NCI-H1930 (cell line): ENCODE measurements at places on chromosomes 4 and X.

- no peak for DNase-seq
These were observed 44.5 kb upstream of the TRIM2 start for GRCh38 chr4:153159728-153160221.

GRCh38 chrX:7815166-7815805, 27.7 kb upstream of the VCX start:
- no peak for DNase-seq

- DNase-seq, result no peak
These were observed 1.5 kb upstream of the FATE1 start for GRCh38 chrX:151714362-151714761.

DNA sequence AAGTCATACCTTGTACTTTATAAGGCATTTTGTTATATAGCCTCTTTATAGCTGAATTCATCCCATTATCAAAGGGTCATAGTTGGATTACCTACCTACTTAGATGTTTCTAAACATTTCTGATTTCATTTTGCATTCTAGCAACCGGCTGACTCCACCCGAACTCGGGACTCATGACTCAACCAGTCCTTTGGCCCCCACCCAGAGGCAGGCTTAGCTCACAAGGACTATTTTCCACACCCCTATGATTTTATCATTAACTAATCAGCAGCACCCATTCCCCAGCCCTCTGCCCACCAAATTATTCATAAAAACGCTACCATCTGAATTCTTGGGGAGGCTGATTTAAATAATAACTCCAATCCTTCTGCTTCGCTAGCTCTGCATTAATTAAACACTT, 79.9 kb upstream of the EGFL6 start:
- DNase-seq, result no peak

DNA sequence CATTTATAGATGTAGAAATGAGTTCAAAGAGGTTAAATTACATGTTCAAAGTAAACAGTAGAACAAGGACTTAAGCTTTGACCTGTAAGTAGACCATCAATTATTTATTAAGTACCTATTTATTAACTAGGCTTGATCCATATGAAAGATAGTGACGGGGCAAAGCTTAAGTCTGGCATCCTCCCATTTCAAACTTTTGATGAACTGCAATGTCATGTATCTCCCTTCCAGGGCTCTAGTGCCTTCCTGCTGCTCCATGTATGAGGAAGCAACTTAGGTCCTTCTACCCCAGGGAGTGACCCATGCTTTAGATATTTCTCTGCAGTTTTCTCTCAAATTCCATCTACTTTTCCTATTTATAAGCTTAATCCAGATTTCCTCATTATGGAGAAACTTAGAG, 31.9 kb upstream of the ANTXR2 start:
- no peak for DNase-seq

DNA sequence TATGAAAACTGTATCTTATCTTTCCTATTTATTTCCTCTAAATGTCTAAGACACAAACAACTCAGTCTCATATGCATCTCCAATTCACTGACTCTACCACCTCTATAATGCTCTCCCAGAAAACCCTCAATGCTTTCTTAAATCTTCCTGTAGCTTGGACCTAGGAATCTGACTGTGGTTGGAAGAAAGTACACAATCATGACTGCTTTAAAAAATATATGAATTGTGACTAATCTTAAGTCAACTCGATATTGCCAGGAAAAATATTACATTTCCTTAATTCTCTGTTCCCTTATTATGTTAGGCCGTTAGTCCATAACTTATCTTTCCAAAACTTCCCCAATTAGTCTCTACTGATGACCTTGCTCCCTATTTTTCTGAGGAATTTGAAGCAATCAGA, 87.0 kb downstream of the SPCS3 start:
- no peak for DNase-seq

DNA sequence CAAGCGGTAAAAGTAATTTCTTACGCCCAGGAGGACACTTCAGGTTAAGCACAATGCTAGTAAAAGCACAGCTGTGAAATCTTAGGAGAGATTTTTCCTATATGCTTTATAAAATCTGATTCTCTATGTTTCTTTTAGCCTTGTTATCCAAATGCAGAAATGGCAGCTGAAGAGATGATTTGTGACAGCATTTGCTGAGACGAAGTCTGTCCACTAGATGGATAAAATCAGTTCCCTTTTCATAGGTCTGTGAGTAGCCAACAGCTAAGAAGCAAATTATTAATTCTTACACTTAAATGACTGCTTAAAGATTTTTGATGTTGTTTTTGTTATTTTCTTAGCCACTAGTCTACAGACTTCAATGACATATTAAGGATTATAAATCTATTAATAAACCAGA, 5.3 kb downstream of the GPM6A start:
- DNase-seq, result no peak

DNA sequence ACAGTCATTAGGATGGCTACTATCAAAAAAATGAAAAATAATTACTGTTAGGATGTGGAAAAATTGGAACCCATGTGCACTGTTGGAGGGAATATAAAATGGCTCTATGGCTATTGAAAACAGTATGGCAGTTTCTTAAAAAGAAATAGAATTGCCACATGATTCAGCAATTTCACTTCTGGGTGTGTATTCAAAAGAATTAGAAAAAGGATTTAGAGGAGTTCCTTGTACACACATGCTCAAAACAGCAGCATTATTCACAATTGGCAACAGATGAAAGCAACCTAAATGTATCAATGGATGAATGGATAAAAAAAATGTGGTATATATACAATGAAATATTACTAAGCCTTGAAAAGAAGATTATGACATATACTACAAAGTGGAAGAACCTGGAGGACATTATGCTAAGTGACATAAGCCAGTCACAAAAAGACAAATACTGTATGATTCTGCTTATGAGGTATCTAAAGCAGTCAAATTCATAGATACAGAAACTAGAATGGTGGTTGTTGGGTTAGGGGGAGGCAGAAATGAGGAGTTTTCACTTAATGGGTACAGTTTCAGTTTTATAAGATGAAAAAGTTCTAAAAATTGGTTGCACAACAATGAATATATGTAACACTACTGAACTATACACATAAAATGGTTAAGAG, 123.2 kb downstream of the ELOVL6 start:
- no peak for DNase-seq

DNA sequence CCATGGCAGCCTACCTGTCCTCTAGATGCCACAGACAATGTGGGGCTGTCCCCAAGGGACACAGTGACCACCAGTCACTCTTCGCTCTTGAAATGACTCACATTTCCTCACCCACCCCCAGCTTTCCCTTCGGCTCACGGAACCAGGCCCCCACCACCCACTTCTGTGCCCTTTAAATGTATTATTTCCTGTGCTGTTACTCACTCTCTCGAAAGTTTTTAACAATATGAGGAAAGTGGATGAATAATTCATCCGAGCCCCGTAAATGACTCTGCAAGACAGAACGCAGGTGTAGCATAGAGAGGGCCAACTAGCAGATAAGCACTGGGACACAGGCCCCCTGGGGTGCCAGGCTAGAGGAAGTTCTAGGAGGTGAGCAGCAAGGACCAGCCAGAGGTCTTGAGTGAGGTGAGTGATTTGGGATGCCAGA, 179.5 kb upstream of the TBL1X start:
- DNase-seq, result no peak

DNA sequence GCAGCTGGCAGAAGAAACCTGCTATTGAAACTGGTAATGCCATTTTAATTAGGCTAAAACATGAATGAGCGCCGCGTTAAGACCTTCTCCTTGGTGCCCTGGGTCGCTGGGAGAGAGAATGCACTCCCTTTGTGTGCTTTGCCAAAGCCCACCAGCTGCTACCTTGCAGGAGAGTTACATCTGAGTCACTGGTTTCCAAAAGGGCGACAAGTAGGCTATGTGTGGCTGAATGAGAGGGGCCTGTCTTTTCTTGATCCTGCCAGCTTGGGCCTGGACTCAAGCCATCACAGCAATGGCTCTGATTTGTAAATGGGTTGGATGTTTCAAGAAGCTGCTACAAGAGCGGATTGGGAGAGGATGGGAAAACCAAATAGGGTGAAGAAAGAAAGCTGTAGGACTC, 81.5 kb downstream of the NHS start:
- DNase-seq, result no peak

GRCh38 chr4:97105347-97106099, 1037.8 kb downstream of the STPG2 start:
- no peak for DNase-seq

DNA sequence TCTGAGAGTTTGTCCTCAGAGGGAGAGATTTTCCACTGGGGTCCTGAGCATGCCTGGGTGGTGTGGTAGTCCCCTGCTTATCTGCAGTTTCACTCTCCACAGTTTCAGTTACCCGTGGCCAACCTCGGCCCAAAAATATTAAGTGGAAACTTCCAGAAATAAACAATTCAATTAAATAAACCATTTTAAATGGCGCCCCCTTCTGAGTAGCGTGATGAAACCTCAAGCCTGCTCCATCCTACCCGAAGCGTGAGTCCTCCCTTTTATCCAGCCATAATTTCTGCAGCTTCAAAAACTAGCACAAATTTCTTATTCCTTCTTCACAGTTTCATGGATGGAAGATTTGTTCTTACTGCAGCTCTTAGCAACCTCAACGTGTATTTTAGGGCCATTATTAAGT, 26.7 kb downstream of the PNMA6E start:
- DNase-seq, result no peak

- DNase-seq, result no peak
These were observed 31.0 kb downstream of the SMIM43 start for GRCh38 chr4:121733942-121734341.

DNA sequence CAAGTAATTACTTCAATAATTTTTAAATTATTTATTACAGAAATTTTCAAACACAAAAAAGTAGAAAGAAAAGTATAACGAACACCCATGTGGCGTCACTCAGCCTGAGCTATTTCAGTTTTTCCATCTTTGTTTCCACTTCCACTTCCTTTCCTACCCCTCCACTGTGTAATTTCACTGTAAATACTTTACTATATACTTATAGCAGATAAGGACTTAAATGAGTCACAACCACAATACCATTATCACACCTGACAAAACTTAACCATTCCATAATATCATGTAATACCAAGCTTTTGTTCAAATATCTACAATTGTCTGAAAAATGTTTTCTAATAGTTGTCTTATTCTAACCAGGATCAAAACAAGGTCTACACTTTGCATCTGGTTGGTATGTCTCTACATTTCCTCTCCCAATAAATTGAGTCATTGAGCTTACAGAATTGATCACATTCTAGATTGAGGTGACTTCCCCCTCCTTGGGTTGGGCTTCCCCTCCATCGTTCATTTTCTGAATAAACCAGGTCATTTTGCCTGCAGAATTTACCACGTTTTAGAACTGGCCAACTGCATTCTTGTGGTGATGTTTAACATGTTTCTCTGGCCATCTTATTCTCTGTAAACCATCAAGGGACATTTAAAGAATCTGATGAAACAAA, 48.7 kb downstream of the ATP10D start:
- no peak for DNase-seq

DNA sequence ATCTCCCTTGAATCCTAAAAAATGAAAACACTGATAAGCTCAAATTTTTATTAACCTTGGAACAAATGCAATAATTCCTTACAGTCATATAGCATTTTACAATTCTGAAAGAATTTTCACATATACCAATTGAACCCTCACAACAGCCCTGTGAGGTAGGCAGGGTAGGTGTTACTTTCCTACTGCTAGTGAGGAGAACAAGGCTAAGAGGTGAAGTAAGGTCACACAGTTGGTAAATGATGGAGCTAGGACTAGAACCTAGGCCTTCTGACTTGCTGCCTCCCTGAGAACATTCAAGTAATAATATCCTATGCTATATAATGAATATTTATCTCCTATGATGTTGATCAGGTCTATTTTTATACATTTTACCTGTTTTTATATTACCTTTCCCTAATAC, 9.7 kb downstream of the TAF9B start:
- DNase-seq, result no peak

DNA sequence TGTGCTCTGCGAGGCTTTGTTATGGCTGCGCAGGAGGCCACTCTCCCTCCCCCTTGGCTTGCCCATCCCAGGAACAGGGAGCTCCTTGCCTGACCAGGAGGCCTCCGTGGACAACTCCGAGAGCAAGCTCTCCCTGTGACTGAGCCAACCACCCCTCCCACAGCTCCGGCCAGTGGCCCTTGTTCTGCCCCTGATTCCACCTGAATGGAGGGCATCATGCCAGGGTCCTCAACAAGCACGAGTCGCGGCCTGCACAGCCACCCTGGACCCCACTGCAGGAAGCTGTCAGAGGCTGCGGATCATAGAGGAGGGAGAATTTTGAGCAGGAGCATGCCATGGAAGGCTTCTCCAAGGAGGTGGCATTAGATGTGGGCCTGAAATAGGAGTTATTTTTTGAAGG, 44.8 kb upstream of the GRPEL1 start:
- no peak for DNase-seq

GRCh38 chrX:37871626-37872302, 24.4 kb upstream of the DYNLT3 start:
- no peak for DNase-seq

DNA sequence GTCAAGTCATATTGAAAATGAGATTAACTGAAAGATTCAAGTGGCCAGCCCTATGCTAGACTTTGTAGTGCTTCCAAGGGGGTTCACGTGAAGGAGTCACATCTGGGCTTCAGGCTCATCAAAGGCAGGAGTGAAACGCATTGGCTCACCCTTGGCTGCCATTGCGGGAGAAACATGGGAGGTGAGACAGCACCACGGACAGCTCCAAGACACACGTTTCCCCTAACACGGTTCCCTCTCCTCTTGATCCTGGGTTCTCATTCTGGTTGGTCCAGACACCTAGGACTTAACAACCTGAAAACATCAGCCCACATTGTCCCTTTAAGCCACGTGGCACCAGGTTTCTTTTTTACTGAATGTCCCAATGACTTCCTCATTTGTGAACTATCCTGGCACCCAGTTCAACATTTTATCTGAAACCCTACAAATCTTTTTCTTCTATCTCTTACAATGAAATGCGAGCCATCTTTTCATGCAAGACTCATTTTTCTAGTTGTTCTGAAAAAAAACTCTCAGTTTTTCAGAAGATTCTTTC, 279.0 kb upstream of the VCX3A start:
- DNase-seq, result no peak
